ENCODE measurements at places on chromosomes 6 and 20.

DNA sequence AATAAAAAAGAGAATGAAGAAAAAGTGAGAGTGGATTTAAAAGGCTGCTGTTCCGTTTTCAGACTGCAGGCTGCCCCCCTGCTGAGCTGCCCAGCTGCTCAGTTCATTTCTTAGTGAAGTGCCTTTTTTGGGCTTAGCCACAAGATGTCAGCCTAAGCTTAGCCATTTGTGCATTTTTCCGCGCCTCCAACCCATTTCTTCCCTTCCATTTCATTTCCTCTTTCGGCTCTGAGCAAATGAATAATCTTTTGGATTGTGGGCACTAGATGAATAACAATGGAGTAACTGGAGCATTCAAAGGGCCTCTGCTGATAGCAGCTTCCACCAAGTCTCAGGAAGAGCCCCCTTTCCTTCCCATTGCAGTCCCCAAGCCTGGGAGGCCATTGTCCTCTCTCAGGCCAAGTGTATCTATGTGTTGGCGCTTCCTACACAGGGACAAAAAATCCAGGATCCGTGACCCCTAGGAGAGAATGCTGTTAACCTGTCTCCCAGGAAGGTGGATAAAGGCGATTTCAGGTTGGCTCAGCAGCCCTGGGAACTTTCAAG lies 83.5 kb upstream of the SPTLC3 start:
- DNase-seq, result peak; percentile 89

DNA sequence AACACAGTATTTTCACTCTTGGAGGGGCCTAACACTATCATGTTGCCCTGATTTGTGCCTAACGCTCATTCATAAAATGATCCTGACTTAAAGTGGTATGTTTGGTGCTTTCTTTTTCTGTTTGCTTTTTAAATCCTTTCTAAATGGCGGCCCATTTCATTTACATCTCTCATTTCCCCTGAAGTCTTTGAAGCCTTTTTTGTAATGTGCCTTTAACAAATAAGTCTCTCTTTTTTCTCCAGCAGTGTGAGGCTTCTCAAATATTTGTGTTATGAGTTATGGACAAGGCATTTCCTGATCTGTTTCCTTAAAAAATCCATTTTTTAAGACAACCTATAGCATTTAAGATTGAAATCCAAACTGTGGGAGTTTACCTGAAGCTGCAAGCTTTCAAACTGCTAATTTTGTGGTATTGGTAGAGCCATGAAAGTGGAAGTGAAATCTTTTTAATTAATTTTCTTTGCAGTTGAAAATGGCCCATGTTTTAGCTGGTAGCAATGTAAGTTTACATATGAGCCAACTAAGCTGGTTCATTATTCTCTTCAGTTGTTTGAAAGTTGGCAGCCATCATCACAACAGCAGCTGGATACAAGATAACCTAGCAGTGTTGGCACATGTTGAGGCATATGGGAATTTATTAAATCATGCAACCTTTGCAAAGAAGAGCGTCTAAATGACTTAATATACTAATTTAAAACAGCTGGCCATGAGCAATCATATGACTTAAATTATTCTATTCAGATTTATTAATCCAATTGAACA lies 469.7 kb downstream of the CDKAL1 start:
- no peak for DNase-seq

- DNase-seq, result no peak
Observed at GRCh38 chr20:8540466-8540865, 408.4 kb downstream of the PLCB1 start.

DNA sequence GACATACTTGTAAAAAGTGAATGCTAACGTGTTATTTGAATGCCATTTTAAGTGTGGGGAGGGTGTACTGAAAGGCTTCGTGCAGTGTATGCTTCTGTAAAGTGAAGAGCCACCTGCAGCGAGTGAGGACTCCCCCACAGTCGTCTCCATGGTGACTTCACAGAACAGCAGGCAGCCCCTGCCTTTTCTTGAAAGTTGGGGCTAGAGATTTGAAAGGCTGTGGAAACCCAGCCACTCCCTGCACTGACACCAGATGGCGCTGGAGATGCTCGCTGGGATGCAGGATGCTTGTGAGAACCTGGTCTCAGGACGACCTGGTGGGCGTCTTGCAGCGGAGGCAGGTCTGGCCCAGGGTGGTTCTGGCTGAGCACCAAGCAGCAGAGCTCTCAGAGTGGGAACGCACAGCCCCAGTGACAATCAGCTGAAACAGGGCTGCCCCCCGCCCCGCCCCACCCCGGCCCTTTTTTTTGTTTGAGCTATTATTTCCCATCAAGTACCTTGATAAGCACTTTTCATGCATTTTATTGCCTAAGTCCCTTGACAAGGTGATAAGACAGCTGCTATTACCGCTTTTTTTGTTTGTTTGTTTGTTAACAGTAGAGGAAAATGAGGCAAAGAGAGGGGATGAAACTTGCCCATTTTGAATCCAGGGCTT lies 150.3 kb downstream of the SYCP2 start:
- peak; percentile 80 for DNase-seq

DNA sequence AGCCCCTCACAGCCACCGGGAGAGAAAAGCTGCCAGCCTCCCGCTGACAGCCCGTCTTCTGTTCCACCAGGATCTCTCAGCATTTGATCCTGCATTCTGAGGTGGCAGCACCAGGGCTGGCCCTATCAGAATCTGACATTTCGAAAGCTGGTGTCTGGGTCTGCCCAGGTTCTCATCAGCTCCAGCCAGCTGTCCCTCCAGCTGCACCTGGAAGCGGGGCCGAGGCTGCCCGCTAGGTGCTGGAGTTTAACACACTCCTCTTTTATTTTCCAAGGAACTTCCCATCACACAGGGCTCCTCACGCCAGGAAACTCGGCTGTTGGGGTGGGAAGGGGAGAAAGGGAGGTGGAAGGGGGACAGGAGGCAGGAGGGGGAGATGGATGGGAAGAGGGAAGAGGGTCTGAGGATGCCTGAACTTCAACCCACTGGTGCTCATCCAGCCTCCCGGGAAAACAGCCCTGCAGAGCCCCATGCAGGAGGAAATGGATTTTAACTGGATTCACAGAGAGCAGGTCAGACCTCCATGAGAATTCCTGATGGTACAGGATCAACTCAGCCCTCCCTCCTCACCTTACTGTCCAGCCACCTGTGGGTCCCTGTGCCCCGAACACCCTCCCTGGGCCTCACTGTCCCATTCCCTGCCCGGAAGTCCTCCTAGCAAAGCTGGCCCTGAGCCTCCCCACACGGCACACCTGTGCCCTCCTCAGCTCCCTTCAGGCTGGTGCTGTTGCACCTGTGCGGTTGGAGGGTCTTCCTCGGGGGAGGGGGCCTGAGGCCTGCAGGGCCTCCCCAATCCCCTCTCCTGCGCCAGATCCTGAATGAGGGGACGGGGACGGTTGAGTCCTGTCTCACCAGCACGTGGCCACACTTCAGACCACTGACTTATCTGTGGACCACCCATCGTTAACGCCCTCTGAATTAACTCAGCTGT lies 3.9 kb upstream of the LSM14B start:
- no peak for DNase-seq

GRCh38 chr6:116159782-116160524 lies 34.0 kb upstream of the COL10A1 start:
- DNase-seq, result no peak

DNA sequence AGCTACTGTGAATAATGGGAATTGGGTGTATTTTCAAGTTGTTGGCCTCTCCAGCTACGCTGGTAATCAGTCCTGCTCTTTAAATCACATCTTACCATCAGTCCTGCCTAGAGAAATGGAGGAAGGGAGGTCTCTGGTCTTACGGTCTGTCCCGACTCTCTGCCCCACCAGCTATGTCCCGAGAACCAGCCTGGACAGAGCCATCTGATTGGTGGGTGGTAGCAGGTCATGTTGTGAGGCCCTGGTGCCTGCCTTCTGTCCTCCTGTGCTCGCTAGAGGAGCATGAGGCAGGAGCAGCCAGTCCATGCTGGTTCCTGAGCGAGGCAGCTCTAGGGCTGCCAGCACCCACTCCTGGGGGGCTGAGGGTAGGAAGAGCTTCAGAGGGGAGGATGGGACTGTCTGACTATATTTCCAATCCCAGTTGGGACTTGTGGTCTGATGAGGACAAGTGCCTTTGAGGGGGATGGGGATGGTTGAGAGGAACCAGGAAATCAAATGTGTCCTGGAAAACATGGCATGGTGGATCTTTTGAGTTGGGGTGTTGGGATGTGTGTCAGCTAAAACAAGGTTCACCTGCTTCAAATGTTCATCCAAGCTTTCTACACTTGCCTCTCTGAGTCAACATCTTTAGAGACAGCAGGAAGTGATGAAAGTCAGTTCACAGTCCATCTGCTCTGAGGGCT lies 33.0 kb downstream of the SYNJ2 start:
- no peak for DNase-seq

GRCh38 chr6:166586424-166587156 lies at the start of gene RAMACL:
TSS of gene RAMACL (minus strand) at chr6:166586678. CDS start at chr6:166586477, 201 bp downstream.
- peak; percentile 87 for DNase-seq

DNA sequence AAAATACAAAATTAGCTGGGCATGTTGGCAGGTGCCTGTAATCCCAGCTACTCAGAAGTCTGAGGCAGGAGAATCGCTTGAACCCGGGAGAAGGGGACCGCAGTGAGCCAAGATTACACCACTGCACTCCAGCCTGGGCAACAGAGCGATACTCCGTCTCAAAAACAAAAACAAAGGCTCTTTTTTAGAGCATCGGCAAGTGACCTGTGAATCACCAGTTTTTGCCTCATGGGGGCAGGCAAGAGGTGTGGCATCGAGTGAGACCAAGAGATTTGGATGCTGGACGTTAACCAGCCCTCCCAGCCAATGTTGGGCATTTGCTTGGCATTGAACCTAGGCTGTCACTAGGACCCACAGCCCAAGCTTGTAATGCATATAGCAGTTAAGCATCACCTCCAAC lies 14.6 kb upstream of the CDK5RAP1 start:
- peak; percentile 55 for DNase-seq

DNA sequence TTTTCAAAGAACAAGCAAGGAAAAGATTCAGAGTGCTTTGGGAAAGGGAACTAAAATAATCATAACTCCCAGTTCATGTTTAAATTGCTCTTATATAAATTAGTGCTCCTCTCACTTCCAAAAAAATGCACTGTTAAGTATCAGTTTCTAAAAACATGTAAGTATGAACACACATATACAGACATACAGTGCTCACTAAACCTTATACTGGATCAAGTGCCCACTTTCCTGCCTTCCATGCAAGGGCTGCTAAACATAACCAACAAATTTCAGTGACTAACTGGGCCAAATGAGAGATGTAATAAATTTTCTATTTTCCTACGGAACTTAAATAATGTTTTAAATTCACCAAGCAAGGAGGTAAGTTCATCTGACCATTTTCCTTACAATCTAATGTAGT lies 6.4 kb downstream of the TFAP2A start:
- no peak for DNase-seq

- no peak for DNase-seq
Observed at GRCh38 chr6:36920546-36920945, 34.0 kb upstream of the PI16 start.

DNA sequence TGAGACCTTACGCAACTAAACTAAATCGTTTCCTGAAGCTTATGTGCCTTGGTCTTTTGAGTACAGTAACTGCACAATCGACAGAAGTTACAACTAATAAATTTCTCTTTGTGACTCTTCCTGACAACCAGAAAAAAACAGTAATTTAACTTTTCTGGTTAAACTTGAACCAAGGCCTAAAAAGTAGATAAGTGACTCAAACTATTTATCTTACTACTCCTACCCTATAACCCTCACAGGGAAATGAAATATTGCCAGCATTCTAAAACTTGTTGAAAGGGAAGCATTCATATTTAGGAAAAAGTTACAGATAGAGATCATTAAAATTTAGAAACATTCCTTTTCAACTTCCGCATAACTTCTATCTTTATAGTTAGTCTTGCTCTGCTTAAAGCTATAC lies 1034.4 kb downstream of the EYS start:
- DNase-seq, result no peak

- DNase-seq, result no peak
Observed at GRCh38 chr6:36738108-36738507, 40.5 kb downstream of the RAB44 start.

- peak; percentile 16 for DNase-seq
Observed at GRCh38 chr20:5657190-5657875, 92.9 kb upstream of the SHLD1 start.

DNA sequence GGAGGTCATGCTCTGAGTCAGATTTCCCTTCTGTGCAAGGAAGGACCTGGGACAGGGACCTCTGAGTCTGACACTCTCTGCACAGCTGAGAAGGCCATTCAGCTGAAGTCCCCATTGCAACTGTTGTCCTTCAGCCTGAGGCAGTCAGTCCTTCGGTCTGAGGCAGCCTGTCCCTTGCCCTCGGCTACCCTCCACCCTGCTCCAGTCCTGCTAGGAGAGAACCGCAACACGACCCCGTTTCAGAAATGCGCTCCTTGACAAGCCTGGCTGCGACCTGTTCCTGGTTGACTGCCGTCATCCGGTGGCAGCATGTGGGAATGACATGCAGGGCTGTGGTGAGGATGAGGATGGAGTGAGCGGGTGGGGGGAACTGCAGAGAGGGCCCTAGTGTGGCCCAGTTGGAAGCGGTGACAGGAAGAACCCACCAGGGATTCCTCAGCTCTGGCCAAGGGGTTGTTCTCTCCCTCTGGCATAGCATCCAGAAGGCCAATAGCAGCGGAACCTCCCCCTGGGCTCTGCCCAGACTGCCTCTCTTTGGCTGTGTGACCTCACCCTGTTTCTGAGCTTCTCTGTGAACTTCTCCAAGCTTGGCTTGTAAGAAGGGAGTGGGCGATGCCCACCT lies 40.3 kb upstream of the ANGPT4 start:
- DNase-seq, result peak; percentile 55

GRCh38 chr6:23414051-23414445 lies 712.0 kb upstream of the NRSN1 start:
- DNase-seq, result no peak

DNA sequence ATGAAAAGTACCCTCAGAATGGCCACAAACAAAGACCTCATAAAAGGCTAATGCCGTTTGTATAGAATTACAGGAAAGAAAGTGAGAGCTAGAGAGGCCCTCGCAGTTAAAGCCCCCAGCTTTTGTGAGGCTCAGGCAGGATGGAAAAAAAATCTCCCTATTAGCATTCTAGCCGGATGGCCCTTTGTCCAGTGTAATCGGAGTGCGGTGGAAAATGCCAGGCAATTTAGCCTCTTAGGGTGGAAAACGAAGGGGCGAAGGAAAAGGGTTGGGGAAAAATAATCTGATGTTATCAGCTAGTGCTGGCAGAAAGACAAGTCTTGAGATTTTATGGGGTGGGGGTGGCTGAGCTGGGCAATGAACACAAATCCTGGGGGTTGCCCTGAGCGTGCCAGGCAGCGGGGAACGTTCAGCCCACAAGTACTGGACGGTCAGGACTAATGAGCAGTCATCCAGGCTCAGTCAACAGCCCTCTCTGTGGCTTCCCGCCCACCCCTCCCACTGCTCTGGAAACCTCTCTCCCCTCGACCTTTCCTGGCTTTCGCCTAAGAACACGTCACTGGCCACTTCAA lies 92.4 kb downstream of the PSMG4 start:
- no peak for DNase-seq

- DNase-seq, result peak; percentile 45
Observed at GRCh38 chr6:101462576-101462975, 69.1 kb downstream of the GRIK2 start.

DNA sequence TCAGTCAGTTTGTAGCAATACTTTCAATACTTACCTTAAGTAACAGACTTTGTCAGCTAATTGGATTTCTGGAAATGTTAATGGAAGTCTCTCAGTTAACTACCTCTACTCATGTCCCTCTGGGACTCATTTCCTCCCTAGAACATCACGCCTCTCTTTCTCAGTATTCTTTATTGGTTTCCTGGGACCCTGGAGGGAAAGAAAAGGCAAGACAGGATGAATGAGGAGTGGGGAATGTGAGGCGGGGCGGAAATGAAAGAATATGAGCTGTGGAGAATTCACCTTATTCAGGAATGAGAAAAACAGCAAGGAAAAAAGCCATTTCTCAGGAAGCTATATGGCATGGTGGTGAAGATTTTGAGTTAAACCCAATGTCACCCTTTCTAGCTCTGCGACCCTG lies 62.7 kb downstream of the ANKS1A start:
- no peak for DNase-seq

GRCh38 chr6:153023977-153024708 lies 21.6 kb upstream of the MTRF1L start:
- peak; percentile 79 for DNase-seq
